ENCODE measurements at places on chromosomes 3 and 15. TPM values are rescaled to one million over a fixed set of nuclear protein-coding genes. Genes with fewer than 3 reads are reported as not detected.
A peak's percentile ranks its signal among the peaks of the same experiment; 100 is the strongest.

DNA sequence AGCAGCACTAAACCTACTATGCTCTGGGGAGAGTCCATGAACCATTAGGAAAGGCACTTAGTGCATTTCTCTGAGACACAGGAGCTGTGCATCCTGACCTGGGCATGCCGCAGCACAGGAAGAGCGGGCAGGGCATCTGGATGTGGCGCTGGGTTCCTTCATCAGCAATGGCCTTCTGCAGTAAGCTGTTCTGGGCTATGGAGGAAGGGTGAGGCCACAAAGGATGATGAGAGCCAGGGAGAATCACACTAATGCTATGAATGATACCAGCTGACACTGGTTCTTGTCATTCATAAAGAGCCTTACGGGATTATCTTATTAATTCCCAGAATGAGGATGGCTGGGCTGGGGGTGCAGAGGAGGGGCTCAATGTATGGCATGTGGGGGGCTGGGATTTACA is 12.7 kb upstream of the SCN10A start:
- no peak for DNase-seq

The DBR1 gene
- 5.6 TPM for total RNA-seq

GRCh38 chr3:32842987-32843386 is 25.2 kb downstream of the TRIM71 start:
- no peak for DNase-seq

GRCh38 chr3:190534386-190534785 is 20.5 kb downstream of the IL1RAP start:
- DNase-seq = no peak

DNA sequence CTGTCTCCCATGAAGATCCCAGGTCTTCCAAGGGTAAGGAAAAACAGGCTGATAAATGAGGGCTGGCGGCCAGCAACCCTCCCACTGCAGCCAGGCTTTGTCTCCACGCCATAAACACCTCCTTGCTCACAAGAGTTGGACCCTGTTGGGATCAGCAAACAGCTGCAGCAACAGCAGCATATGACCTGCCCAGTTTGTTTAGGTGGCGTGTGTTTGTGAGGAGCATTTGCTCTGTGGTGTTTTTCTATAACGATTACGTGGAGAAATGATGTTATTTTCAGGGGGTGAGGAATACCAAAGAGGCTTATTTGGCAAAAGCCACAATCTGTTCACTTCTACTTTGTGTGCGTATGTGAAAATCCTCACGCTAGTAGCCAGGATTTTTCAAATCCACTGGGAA is 58.5 kb downstream of the RFTN1 start:
- no peak for DNase-seq

The FAM174B gene
- total RNA-seq = 4.3 TPM

DNA sequence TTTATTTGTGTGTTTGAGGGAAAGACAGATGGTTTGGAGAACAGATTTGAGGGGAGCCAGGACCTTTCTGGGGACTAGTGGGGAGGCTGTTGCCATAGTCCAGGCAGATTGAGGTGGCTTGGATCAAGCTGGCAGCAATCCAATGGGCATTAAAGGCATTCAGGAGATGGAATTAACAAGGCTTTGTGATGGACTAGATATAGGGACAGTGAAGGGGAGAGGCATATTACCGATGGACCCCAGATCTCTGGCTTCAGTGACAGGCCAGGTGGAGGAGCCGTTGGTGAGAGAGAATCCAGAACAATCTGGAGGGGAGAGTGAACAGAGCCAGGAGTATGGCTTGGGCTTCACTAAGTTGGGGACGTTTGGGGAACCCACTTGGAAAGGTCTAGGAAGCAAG is 124.8 kb downstream of the EEFSEC start:
- DNase-seq = no peak

DNA sequence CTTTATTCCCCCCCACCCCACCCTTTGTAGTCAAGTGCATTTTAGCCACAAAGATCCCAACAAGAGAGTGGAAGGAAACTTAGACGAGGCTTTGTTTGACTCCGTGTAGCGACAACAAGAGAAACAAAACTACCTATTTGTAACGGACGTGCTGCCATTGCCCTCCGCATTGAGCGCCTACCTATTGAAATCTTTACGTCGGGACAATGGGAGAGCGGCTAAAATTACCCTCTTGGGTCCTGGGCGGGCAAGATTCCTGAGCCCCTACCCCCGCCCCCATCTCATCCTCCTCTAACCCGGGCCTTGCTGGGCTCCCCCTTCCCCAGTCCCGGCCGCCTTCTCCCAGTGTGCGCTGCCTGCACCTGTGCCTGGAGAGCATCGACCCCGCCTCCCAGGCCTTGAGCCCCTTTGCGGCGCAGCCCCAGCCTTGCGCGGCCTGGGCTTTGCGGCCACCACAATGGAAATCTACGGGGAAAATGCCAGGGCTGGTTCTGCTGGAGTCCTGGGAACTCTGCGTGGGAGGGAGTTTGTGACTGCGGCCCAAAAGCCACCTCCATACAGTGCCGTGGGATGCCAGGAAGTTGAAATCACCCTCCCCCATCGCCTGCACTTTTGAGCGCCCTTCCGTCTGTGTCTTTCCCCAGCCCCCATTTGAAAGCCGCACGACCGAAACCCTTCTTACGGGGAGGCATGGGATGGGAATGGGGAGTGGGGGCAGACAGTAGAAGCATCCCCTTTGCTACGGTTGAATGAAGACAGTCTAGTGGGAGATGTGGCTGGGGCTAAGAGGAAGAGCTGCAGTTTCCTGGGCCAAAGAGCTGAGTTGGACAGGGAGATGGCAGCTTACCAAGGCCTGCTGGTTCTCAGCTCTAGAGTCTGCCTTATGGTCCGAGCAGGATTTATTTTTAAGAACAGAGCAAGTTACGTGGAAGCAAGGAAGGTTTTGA is 1.1 kb upstream of the SOX2 start:
- DNase-seq = no peak

- no peak for DNase-seq
These were observed 39.7 kb upstream of the PLOD2 start for GRCh38 chr3:146200461-146201220.

DNA sequence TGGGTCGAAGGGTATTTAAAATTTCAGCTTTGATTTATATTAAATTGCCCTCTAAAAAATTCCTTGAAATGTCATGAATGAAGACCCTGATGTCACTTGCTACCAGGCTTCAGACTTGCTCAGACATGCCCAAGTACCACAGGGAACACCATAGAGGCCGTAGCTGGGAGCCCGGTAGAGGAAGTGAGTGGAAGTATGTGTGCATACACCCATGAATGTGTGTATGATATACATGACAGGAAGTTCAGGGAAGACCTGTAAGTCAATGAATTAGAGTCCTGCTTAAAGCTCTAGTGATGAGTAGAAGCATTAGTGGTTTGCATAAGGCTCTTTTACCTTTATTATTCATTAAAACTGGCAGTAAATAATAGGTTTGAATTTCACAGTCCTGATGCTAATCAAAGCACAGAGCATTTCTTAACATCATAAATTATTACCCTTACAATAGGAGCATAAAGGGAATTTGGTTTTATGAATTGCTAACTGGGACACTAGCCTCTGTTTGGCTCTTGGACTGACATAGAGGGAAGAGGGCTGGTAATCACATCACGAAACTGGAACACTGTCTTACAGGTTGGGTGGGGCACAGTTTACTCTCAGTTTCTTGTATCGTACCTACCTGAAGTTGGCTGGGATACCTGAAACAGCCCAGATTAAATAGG is 144.4 kb downstream of the CHST2 start:
- DNase-seq = no peak

DNA sequence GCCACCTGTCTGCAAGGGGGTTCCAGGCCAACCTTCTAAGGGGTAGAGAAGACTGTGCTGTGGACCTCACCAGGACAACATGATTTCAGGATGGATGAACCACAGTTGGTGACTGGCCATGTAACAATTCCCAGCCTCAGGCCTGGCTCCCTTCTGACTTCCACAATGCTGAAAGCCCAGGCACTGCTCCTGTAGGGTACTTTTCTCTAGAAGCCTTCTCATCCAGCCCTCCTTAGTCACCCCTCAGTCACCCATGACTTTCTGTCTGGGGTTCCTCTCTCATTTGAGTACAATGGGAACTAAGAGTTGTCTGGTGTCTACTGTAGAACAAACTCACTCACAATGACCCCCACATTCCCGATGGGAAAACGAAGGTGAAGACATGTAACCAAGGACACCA is 8.6 kb downstream of the ALS2CL start:
- no peak for DNase-seq

- DNase-seq = peak; percentile 88
These were observed 10.8 kb upstream of the VPS33B start for GRCh38 chr15:91032919-91033803.

GRCh38 chr3:141336672-141337522 is 31.4 kb upstream of the ZBTB38 start:
- no peak for DNase-seq

- no peak for DNase-seq
These were observed 263.2 kb downstream of the NR2F2 start for GRCh38 chr15:96593735-96594134.

- DNase-seq = no peak
These were observed 458.9 kb downstream of the CNTN6 start for GRCh38 chr3:1551741-1552140.

- no peak for DNase-seq
These were observed 407.1 kb downstream of the LSAMP start for GRCh38 chr3:116037954-116038911.

DNA sequence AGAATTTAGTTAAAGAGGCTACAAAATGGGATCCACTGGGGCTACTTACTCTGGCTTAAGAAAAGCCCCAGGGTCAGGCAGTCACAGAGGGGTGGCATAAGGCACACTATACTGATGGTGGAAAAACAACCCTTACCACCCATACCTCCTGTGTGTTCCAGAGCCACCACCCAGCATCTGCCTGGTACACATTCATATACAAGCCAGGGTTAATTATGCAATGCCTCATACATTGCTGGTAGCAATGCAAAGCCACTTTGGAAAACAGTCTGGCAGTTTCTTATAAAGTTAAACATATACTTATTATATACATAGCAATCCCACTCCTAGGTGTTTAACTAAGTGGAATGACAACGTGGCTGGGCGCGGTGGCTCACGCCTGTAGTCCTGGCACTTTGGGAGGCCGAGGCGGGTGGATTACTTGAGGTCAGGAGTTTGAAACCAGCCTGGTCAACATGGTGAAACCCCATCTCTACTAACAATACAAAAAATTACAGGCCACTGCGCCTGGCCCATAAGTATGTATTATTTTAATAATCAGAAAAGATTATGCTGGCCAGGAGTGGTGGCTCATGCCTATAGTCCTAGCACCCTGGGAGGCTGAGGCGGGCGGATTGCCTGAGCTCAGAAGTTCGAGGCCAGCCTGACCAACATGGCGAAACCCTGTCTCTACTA is 15.2 kb upstream of the NCKIPSD start:
- no peak for DNase-seq

GRCh38 chr15:62262305-62262941 is 97.3 kb upstream of the C2CD4B start:
- no peak for DNase-seq
